ENCODE measurements at places on chromosomes 5 and 9. TPM values are rescaled to one million over a fixed set of nuclear protein-coding genes. Genes with fewer than 3 reads are reported as not detected.
A peak's percentile ranks its signal among the peaks of the same experiment; 100 is the strongest.

The ZFP2 gene
- 2.8 TPM for total RNA-seq

The SLC6A7 gene
- total RNA-seq: not detected

The NPR3 gene
- total RNA-seq: 14.9 TPM

The PFDN1 gene
- 35.5 TPM for total RNA-seq

The SPOCK1 gene
- total RNA-seq: 30.3 TPM

The KIF12 gene
- total RNA-seq: not detected

The FBP2 gene
- not detected for total RNA-seq

The CDC23 gene
- total RNA-seq: 26.8 TPM

DNA sequence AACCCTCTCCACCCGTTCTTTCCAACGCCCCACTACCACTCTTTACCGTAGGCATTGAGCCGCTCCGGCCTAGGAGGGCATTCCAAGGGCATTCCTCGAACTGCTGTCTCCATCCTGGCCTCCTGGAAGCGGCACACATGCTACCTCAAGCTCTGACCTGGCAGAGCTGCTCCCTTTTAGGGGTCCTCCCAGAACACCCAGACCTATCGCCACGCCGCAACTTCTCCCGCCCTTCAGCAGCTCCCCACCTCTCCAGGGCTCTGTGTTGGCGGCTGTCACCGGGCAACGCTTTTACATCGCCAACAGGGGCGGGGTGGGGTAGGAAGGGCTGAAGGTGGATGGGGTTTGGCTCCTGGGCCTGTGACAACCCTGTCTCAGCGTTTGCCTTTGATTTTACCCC is 4.6 kb upstream of the MYORG start:
- H3K27me3 ChIP-seq: peaks cover 6% of the 10 kb centered on the region
- H3K4me1 ChIP-seq: peaks cover 3% of the 10 kb centered on the region
- DNase-seq: no peak
- H3K27ac ChIP-seq: no peak overlapping the region
- no peak overlapping the region for H3K4me3 ChIP-seq

- H3K36me3 ChIP-seq: no peaks in the 10 kb centered on the region
- H3K4me3 ChIP-seq: no peak overlapping the region
- no peaks in the 10 kb centered on the region for H3K4me1 ChIP-seq
Measured at GRCh38 chr5:75558981-75559632, 47.4 kb downstream of the POLK start.

DNA sequence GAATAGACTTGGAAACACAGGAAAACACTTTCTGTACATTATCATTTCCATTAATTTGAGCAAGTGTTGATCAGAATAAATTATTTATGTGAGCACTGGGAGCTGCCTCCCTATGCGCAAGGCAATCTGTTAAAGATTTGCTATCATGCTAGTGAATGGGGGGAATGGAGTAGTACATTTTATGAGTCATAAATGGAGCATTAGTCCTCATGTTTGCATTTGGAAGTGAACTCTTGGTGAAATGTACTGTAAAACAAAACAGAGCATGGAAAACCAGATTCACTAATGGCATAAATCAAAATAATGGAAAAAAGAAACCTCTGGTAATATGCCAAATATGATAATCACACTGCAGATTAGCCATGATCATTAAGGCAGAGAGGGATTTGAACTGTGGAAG is 40.5 kb upstream of the TMC1 start:
- H3K36me3 ChIP-seq: no peaks in the 10 kb centered on the region
- no peak overlapping the region for H3K4me3 ChIP-seq
- peaks cover 6% of the 10 kb centered on the region for H3K4me1 ChIP-seq
- no peaks in the 10 kb centered on the region for H3K27me3 ChIP-seq
- peak; percentile 48 for DNase-seq
- H3K27ac ChIP-seq: no peak overlapping the region

GRCh38 chr9:23824830-23825591 is 1.0 kb downstream of the ELAVL2 start:
- H3K27me3 ChIP-seq: peaks cover 20% of the 10 kb centered on the region
- DNase-seq: no peak
- H3K27ac ChIP-seq: no peak overlapping the region
- no peaks in the 10 kb centered on the region for H3K4me1 ChIP-seq

GRCh38 chr5:53560028-53560427 is 411 bp upstream of the NDUFS4 start:
- H3K4me1 ChIP-seq: no peaks in the 10 kb centered on the region
- no peaks in the 10 kb centered on the region for H3K36me3 ChIP-seq
- H3K27me3 ChIP-seq: no peaks in the 10 kb centered on the region
- DNase-seq: no peak
- H3K4me3 ChIP-seq: peak overlapping the region; percentile 92

DNA sequence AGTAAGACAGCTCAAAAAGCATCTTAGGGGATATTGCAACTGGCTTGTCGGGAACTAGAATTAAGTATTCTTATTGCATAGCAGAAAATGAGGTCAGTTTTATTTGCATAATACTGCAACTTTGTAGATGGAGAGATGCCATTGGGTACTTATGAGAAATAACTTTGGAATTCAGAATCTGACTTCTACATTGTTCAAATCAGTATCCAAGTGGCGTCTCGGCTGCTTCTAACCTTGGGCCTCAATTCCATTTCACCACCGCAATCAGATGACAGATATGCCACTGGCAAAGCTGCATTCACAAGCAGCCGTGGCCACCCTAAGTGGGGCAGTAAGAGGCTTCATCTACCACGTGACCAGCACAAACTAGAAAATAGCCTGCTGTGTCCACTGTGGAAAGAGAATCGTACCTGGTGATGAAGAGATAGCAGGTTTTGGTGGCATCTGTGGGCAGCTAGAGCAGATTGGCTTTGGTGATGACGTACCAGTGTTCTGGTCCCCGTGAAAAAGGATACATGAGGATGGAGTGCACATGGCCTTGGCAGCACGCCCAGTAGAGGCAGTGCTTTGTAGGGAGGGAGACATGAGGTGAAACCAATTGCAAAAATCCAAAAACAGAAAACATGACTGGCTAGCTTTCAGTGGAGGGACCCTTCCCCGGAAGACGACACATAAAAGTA is 116.6 kb downstream of the KLHL3 start:
- no peak overlapping the region for H3K4me3 ChIP-seq
- no peaks in the 10 kb centered on the region for H3K27me3 ChIP-seq

DNA sequence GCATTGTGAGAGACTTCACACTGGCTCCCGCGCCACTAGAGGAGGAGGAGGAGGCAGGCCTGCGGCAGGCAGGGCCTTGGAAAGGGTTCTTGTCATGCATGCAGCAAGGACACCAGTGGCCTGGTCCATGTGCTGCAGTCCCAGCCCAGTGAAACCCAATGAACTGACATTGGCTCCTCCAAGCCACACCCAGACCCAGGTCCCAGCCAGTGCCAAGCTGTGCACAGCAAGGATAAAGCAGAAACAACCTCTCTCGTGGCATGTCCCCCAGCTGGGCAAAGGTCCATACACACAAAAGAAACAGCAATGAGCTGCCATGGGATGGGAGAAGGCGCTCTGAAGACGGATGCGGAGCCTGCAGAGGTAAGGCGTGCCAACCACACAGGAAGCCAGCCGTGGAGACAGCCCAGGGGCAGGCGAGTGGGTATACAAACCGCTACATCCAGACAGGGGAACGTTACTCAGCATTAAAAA is 89.2 kb downstream of the SEMA4D start:
- no peak for DNase-seq
- no peaks in the 10 kb centered on the region for H3K4me1 ChIP-seq
- no peaks in the 10 kb centered on the region for H3K27me3 ChIP-seq
- no peak overlapping the region for H3K27ac ChIP-seq
- H3K4me3 ChIP-seq: no peak overlapping the region
